ENCODE measurements at places on chromosomes 12 and 14. TPM values are rescaled to one million over a fixed set of nuclear protein-coding genes. Genes with fewer than 3 reads are reported as not detected.

Gene TAS2R42
- not detected for total RNA-seq

Gene MSRB3
- total RNA-seq = not detected

Gene HOXC9
- not detected for total RNA-seq

Gene TSPAN8
- total RNA-seq = not detected

Gene MDM1
- total RNA-seq = 24.4 TPM

Gene NGB
- not detected for total RNA-seq

Gene KCNH3
- total RNA-seq = 0.90 TPM

Gene IAPP
- total RNA-seq = not detected

Gene KRT6C
- total RNA-seq = not detected

Gene PDZRN4
- total RNA-seq = not detected

Gene DCD
- not detected for total RNA-seq

Gene PZP
- total RNA-seq = not detected

Gene TAS2R7
- total RNA-seq = not detected

Gene NRXN3
- not detected for total RNA-seq

Gene NXPH4
- total RNA-seq = 1.1 TPM

Gene TMEM119
- 0.80 TPM for total RNA-seq

Gene ADAM20
- total RNA-seq = 0.28 TPM

Gene BCL11B
- total RNA-seq = 82.0 TPM

All from activated CD4-positive, alpha-beta memory T cell treated with anti-CD3 and anti-CD28 coated beads, Interleukin-2, amount 10 ng/mL, durations not matched to agents 7 days and 5 days (primary cell).